ENCODE measurements at places on chromosomes 1 and 21.
A peak's percentile ranks its signal among the peaks of the same experiment; 100 is the strongest.

- DNase-seq = no peak
Observed at GRCh38 chr1:156431769-156432668, 63.0 kb downstream of the RHBG start.

- DNase-seq = no peak
Observed at GRCh38 chr1:219834314-219834917, 93.9 kb downstream of the SLC30A10 start.

DNA sequence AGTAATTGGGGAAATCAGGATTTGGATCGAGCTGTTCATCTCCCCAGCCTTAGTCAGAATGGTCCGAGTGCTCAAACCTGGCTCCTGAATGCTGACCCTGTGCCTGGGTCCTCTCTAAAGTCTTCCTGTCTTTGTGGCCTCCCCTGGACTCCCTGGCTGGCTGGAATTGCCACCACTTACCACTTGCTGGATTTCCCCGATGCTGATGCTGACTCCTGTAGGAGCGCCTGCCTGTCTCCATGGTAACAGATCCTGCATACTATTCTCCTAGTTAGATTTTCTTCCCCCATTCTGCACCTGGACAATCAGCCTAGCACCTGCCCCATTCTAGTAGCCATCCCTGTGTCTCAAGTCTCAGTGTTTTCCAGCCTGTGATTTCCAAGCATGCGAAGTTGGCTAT lies 382.2 kb upstream of the ESRRG start:
- DNase-seq = no peak

- DNase-seq = no peak
Observed at GRCh38 chr1:6184083-6184783, 4.1 kb upstream of the CHD5 start.

DNA sequence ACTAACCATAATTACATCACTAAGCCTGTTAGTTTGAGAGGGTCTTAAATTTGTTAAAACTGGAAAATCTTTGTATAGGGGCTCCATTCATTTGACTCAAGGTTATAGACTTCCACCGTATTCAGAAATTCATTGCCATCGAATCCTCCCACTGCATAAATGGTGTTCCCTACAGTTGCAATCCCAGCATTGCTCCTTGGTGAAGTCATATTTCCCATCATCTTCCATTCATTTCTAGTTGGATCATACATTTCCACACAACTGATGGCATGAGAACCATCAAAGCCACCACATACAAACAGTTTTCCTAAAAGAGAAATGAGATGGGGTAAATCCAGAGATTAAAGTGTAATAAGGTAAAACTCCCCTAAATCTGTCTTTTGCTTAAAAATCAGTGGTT lies 19.1 kb downstream of the IVNS1ABP start:
- DNase-seq = no peak

GRCh38 chr1:55768327-55768952 lies 553.3 kb upstream of the USP24 start:
- DNase-seq = no peak

- no peak for DNase-seq
Observed at GRCh38 chr1:104195395-104195794, 445.7 kb downstream of the AMY1C start.

GRCh38 chr1:172637522-172637921 lies 21.4 kb upstream of the FASLG start:
- DNase-seq = no peak

GRCh38 chr1:37288900-37289299 lies 185.5 kb upstream of the ZC3H12A start:
- DNase-seq = peak; percentile 91

GRCh38 chr1:190416239-190416638 lies 61.4 kb downstream of the BRINP3 start:
- DNase-seq = no peak

- DNase-seq = no peak
Observed at GRCh38 chr1:53582211-53583020, 123.2 kb downstream of the DMRTB1 start.

- DNase-seq = no peak
Observed at GRCh38 chr1:67414574-67414973, 15.6 kb downstream of the SERBP1 start.

DNA sequence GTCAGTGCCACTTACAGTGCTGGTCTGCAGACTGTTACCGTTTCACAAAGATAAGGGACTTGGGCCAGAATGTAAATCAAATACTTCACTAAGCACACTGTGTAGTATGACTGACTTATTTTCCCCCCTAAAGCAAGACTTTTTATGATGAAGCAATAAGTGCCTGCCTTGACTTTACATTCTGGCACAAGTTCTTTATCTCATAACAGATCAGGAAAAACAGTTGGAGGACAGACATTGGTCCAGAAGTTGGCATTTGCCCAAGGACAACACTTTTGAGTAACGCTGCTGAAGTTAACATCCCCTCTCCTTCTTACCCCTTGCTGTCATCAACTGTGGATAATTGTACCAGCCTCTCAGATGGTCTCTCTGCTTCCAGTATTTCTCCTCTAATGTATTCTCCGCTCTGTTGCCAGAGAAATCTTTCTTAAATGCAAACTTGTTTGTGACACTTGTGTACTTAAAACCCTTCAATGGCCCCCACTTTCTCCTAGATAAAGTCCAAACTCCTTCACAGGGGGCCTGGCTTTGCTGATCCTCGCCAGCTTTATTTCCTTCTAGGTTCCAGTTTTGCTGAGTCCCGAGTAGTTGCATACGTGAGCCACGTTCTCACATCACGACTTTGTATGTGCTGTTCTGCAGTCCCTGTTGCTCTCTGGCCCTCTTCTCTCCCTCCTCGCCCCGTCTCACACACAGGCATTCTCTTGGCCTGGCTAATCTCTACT lies 45.7 kb downstream of the S1PR1 start:
- DNase-seq = no peak

- DNase-seq = no peak
Observed at GRCh38 chr1:112040891-112041740, 51.6 kb upstream of the KCND3 start.

GRCh38 chr1:151799179-151800022 lies 5.8 kb downstream of the LINGO4 start:
- no peak for DNase-seq

- DNase-seq = no peak
Observed at GRCh38 chr1:214331180-214331579, 50.2 kb downstream of the SMYD2 start.

- no peak for DNase-seq
Observed at GRCh38 chr1:92859400-92860039, 27.7 kb downstream of the RPL5 start.

- peak; percentile 61 for DNase-seq
Observed at GRCh38 chr1:202807451-202807925, 733 bp downstream of the KDM5B start.

DNA sequence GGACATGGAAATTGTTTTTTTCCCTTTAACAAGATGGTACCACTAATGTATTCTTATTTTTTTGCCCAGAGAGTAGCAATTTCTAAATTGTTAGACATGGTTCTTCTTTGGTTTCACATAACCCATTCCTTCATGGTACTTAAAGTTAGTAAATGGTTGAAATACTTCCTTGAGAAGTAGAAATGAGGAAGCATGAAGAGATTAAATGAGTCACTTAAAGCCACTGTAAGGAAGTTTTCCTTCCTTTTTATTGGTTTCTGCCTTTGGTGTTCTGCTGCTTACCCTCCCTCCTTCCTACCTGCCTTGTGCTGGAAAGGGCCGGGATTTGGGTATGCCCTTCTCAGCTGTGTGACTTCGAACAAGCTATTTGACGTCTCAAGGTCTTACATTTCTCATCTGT lies 101.0 kb downstream of the KIF26B start:
- DNase-seq = no peak

DNA sequence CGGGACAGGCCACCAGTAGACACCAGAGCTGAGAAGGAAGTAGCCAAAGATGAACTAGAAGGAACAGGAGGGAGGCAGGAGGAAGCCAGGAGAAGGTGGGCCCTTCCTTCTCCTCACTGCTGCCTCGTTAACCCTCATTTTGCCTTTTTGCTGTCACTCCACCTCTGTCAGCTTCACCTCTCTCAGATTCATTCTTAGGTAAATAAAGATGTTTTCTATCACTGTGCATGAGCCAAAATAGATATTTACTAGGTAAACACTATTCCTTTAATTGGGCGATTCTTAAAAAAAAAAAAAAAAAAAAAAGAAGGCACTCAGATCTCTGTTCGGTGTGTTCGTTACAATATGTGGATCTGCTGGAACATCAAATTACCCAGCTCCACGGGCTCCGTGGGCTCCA lies 112.3 kb downstream of the GLUL start:
- no peak for DNase-seq

- DNase-seq = no peak
Observed at GRCh38 chr1:74246315-74246714, 11.1 kb downstream of the TNNI3K start.

DNA sequence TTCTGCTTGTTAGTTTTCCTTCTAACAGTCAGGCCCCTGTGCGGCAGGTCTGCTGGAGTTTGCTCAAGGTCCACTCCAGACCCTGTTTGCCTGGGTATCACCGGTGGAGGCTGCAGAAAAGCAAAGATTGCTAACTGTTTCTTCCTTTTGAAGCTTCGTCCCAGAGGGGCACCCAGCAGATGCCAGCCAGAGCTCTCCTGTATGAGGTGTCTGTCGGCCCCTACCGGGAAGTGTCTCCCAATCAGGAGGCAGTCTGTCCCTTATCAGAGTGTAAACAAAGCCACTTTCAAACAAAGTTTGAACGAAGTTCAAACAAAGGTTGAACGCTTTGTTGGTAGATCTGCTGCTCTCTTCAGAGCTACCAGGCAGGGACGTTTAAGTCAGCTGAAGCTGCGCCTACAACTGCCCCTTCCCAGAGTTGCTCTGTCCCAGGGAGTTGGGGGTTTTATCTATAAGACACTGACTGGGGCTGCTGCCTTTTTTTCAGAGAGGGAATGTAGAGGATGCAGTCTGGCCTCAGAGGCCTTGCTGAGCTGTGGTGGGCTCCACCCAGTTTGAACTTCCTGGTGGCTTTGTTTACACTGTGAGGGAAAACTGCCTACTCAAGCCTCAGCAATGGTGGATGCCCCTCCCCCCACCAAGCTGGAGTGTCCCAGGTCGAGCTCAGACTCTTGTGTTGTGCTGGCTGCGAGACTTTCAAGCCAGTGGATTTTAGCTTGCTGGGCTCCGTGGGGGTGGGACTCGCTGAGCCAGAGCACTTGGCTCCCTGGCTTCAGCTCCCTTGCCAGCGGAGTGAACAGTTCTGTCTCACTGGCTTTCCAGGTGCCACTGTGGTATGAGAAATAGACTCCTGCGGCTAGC lies 401.8 kb downstream of the SRGAP2C start:
- no peak for DNase-seq

GRCh38 chr1:925561-926421 lies 2.1 kb downstream of the SAMD11 start:
- peak; percentile 48 for DNase-seq

DNA sequence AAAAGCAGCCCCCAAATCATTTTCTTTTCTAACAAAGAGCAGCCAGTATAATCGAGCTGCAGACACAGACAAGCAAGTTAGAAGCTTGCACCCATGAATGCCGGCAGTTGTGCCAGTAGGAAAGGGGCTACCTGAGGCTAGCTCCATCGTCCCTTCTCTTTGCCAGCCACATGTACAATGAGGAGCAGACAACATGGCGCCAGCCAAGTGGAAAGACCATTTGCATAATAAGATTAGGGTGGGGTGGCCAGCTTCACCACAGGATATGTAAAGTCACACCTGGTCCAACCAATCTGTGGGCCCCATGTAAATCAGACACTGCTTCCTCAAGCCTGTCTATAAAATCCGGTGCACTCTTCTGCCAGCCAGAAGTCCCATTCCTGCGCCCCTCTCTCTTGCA lies 103.7 kb downstream of the CCDC185 start:
- no peak for DNase-seq

- no peak for DNase-seq
Observed at GRCh38 chr21:15039607-15040299, 25.0 kb downstream of the NRIP1 start.

GRCh38 chr1:23029337-23029736 lies 10.1 kb downstream of the KDM1A start:
- DNase-seq = no peak

GRCh38 chr1:219782311-219782710 lies 146.0 kb downstream of the SLC30A10 start:
- DNase-seq = no peak

- DNase-seq = peak; percentile 46
Observed at GRCh38 chr1:44571712-44572571, 102.3 kb downstream of the TMEM53 start.

DNA sequence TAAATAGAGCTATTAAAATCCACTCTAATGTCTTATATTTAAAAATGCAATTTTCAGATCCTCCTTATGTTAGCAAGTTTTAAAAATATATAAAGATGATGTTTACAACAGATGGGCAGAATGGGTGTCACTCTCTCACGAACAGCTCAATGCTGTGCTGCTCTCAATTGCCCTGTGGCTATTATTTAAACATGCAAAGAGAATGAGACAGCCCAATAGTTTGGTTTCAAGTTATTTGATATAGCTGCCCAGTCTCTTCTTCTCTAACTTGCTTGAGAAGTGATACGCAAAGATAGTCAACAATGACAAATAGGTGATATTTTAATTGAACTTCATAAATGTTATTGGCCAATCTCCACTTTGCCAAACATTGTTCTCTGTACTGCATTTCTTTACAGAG lies 199.3 kb upstream of the GREM2 start:
- no peak for DNase-seq

GRCh38 chr1:176058686-176059085 lies 148.4 kb downstream of the COP1 start:
- DNase-seq = no peak

DNA sequence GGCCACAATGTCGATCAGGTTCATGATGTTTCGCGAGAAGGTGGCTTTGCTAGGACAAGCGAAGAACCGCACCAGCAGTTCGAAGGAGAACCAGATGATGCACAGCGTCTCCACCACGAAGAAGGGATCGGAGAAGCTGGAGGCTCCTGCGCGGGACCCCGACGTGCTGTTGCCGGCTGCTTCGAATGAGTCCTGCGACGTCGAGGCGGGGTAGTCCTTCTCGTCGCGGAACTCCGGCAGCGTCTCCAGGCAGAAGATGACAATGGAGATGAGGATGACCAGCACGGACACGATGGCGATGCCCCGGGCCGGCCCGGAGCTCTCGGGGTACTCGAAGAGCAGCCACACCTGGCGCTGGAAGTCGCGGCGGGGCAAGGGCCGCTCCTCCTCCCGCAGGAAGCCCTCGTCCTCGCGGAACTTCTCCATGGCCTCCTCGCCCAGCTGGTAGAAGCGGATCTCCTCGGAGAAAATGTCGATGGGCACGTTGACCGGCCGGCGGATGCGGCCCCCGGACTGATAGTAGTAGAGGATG lies 869 bp downstream of the KCNA3 start:
- DNase-seq = no peak

- DNase-seq = no peak
Observed at GRCh38 chr1:63799307-63799706, 25.5 kb downstream of the ROR1 start.

GRCh38 chr1:177905686-177906085 lies 64.2 kb downstream of the SEC16B start:
- no peak for DNase-seq
